ENCODE measurements at places on chromosomes 3 and 15.
A peak's percentile ranks its signal among the peaks of the same experiment; 100 is the strongest.

DNA sequence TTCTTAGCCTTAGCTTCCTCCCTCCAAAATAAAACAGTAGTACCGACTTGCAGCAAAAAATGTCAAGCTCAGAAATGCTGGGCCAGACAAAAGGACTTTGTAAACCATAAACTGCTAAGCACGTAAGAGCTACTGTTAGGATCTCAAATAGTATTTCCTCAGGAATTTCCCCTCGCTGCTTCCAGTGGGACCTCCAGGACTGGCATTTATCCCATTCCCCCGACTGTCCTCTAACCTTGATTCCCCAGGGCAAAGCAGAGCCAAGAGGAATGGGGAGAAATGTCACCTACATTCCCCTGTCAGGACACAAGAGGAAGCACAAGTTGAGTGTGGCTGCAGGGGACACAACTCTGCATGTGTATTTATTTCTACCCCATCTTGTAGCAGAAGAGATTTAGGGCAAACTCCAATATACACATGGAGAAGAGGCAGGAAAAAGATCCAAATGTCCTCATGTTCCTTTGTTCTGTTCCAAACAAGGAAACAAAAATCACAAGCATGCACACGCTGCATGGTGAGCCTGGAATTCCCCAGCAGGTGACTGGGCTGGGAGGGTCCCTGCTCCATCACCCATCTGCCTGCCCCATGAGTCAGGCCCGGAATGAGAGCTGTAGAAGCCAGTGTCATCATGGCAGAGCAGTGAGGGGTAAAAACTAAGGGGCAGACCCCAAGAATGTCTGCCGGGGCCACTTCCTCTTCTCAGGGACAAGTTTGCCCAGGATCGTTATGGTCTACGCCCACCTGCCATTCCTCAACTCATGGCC lies 4.2 kb downstream of the STOML1 start:
- DNase-seq = no peak

DNA sequence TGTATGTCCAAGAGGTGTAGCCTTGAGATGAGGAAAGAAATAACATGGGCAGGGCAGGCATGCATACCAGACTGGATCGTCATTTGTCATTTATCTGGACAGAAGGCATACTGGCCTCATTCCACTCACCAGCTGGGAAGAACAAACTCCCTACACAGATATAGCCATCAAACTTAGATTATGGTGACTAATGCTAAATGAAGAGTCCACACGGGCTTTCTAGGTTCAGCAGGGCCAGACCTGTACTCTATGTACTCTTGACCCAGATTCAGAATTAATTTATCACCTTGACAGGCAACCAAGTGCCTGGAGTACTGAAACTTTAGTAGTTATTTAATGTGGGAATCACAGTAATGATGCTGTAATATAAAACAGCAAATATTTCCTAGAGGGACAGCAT lies 164.3 kb upstream of the IL12A start:
- peak; percentile 68 for DNase-seq

- peak; percentile 89 for DNase-seq
These were observed 366.0 kb downstream of the PTPRG start for GRCh38 chr3:61927332-61927731.

DNA sequence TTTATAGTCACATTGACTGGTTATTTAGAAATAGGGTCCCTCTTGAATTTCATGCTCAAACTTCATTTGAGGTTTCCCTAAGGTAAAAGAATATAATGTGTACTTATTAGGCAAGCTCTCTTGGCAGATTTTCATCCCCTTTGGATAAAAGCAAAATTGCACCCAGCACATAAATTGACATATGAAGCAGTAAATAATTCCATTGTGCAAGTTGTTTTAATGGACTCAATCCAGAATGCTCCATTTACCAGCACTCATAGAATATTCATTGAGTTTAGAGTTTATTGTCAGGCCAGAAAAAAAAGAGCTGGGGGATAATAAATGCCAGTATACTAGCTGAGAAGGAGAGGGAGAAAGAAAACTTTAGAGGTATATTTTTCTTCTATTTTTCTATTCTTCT lies 136.8 kb downstream of the TPRG1 start:
- DNase-seq = peak; percentile 32

GRCh38 chr3:13705051-13705450 lies 156.1 kb downstream of the FBLN2 start:
- DNase-seq = no peak
